ENCODE measurements at places on chromosomes 6 and 20. TPM values are rescaled to one million over a fixed set of nuclear protein-coding genes. Genes with fewer than 3 reads are reported as not detected.
A peak's percentile ranks its signal among the peaks of the same experiment; 100 is the strongest.

GRCh38 chr6:161486361-161487216, 212.7 kb upstream of the AGPAT4 start:
- no peak for DNase-seq

- no peak for DNase-seq
Measured at GRCh38 chr20:58705208-58705926, 12.8 kb downstream of the NPEPL1 start.

DNA sequence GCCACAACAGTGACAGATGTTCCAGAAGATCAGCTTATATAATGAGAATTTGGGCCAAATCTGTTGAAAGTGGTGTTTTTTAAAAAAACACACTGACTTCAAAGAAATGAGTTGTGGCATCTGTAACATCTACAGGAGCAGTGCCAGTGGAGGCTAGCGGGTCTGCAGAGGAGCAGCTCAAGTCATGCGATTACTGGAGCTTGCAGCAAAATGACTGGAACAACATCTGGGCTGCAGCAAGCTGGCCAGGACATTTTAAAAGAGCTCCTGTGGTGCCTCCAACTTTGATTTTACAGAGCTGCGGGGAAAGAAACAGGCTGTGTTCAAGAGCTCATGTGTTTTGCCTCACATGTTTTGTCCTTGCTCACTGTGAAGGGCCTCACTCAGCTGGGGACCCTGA, 57.2 kb downstream of the TBX18 start:
- DNase-seq = peak; percentile 13

DNA sequence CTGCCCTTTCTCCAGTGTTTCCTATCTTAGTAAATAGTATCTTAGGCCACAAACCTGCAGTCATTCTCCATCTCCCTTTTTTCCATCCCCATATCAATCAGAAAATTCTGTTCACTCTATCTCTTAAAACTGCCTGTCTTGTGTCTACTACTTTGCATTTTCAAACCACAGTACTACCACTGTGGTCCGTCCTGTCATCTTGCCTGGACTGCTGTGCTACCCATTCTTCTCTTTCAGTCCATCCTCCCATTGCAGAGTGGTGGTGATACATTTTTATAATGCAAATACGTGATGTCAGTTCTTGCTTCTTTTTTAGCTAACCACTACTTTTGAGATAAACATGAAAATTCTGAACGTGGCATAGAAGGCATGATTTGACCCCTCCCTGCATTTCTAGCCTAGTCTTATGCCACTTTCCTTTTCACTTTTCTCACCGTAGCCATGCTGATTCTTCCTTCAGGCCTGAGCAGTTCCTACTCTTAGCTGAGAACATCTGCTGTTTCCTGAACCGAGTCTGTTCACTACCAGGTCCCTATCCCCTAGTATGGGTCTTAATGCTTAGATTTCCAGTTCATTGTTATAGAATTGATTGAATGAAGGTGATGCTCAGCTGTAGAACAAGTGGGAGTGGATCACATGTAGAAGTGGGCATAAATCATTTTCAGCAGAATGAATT, 13.8 kb downstream of the TBPL1 start:
- DNase-seq = no peak

GRCh38 chr6:107305391-107305790, 154.0 kb downstream of the PDSS2 start:
- no peak for DNase-seq

Gene SLC22A3
- total RNA-seq = 71.5 TPM

Gene VWA7
- total RNA-seq = not detected

Gene ERVFRD-1
- 0.48 TPM for total RNA-seq
